ENCODE measurements at places on chromosomes 6 and 20.

- no peak for DNase-seq
Observed at GRCh38 chr20:33423141-33423834, 20.3 kb downstream of the SNTA1 start.

DNA sequence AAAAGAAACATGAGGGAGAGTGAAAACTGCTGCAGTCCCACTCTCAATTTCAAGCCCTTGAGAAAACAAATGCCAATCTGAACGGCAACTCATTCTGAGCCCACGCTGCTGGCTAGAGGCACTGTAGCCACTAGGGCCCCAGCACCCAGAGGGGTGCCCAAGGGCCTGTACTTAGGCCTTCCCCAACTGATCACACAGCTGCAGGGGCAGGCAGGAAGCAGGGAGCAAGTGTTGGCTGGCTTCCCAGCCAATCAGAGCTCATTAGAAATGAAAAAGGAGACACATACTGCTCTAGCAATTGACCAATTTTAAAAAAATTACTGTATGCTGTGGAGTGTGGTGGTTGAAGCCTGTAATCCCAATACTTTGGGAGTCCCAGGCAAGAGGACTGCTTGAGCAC is 3.7 kb upstream of the BEND3 start:
- no peak for DNase-seq

GRCh38 chr20:3407040-3407770 is at the start of gene DNAAF9:
DNAAF9 (minus strand) TSS chr20:3407669; CDS start chr20:3407557, 112 bp downstream.
- peak; percentile 16 for DNase-seq

- DNase-seq, result no peak
Observed at GRCh38 chr20:54044156-54044555, 26.2 kb downstream of the BCAS1 start.

- no peak for DNase-seq
Observed at GRCh38 chr20:60219984-60220562, 261.9 kb downstream of the CDH26 start.
